ENCODE measurements at places on chromosomes 16 and 17. TPM values are rescaled to one million over a fixed set of nuclear protein-coding genes. Genes with fewer than 3 reads are reported as not detected.

The FADS6 gene
- not detected for total RNA-seq

The FZD2 gene
- 1.3 TPM for total RNA-seq

The KRTAP17-1 gene
- not detected for total RNA-seq

The GRIN2A gene
- 0.37 TPM for total RNA-seq

The EMP2 gene
- total RNA-seq, result 48.5 TPM

The OSBPL7 gene
- total RNA-seq, result 64.3 TPM

The LGALS9 gene
- total RNA-seq, result 413 TPM

The CORO6 gene
- 37.4 TPM for total RNA-seq

The CACNA1H gene
- total RNA-seq, result 63.6 TPM

The TP53TG3D gene
- not detected for total RNA-seq

GRCh38 chr17:45292696-45293412 lies 24.0 kb downstream of the MAP3K14 start:
- H3K27ac ChIP-seq, result peak overlapping the region; percentile 87
- DNase-seq, result no peak
- no peaks in the 10 kb centered on the region for H3K27me3 ChIP-seq
- H3K36me3 ChIP-seq, result peaks cover 6% of the 10 kb centered on the region
- peaks cover 94% of the 10 kb centered on the region for H3K4me1 ChIP-seq

GRCh38 chr16:69762814-69763598 lies 874 bp downstream of the WWP2 start:
- no peaks in the 10 kb centered on the region for H3K36me3 ChIP-seq
- H3K4me1 ChIP-seq, result no peaks in the 10 kb centered on the region
- H3K27me3 ChIP-seq, result no peaks in the 10 kb centered on the region
- peak overlapping the region; percentile 97 for H3K27ac ChIP-seq

DNA sequence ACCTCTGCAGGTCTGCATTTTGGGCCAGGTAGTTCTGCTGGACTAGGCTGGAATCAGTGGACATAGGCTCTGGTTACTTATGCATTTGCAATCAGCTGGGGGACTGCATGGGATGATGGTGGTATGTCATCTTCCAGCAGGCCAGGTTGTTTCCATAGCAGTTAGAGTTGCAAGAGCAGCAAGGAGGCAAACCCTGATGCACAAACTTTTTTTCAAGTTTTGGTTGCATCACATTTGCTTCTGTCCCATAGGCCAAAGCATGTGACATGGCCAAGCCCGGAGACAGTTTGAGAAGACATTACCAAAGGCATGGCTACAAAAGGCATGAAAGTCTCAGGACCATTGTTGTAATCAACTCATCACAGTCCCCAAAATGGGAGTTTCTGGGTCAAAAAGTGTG lies 58.2 kb downstream of the PRKCB start:
- H3K27me3 ChIP-seq, result no peaks in the 10 kb centered on the region
- H3K36me3 ChIP-seq, result no peaks in the 10 kb centered on the region
- no peak overlapping the region for H3K27ac ChIP-seq

GRCh38 chr16:65125322-65125721 lies 3.5 kb upstream of the CDH11 start:
- no peak for DNase-seq
- peaks cover 37% of the 10 kb centered on the region for H3K27me3 ChIP-seq
- H3K36me3 ChIP-seq, result no peaks in the 10 kb centered on the region
- H3K27ac ChIP-seq, result peak overlapping the region; percentile 79
- H3K4me3 ChIP-seq, result no peak overlapping the region

DNA sequence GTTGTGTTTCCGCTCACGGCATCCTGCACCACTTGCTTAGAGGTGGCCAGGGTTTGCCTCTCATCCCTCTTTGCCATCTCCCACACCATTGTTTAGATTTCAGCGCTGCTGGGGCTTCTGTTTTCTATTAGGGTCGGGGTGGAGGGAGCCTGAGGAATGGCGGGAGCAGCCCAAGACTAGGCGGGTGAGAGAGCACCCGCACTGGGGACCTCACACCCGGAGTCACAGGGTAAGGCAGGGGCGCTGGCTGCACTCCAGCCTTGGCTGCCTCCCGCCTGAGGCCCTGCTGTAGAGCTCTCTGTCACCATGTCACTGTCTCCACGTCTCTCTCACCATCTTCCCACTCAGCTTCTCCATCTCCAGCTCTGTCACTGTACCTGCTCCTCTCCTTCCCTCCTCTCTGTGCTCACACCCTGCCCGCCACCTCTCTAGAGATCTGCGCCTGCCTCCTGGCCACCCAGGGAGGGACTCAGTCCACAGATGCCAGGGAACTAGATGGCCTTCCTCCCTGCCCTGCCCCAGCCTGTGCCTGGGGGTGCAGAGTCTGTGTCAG lies 32.8 kb upstream of the ABCC3 start:
- no peak for DNase-seq
- no peak overlapping the region for H3K27ac ChIP-seq
- no peaks in the 10 kb centered on the region for H3K36me3 ChIP-seq
- H3K4me1 ChIP-seq, result peaks cover 5% of the 10 kb centered on the region
- H3K4me3 ChIP-seq, result no peak overlapping the region
- H3K27me3 ChIP-seq, result no peaks in the 10 kb centered on the region

GRCh38 chr17:41722231-41722630 lies 10.1 kb downstream of the GAST start:
- no peaks in the 10 kb centered on the region for H3K36me3 ChIP-seq
- H3K4me3 ChIP-seq, result no peak overlapping the region
- no peaks in the 10 kb centered on the region for H3K27me3 ChIP-seq
- DNase-seq, result no peak

DNA sequence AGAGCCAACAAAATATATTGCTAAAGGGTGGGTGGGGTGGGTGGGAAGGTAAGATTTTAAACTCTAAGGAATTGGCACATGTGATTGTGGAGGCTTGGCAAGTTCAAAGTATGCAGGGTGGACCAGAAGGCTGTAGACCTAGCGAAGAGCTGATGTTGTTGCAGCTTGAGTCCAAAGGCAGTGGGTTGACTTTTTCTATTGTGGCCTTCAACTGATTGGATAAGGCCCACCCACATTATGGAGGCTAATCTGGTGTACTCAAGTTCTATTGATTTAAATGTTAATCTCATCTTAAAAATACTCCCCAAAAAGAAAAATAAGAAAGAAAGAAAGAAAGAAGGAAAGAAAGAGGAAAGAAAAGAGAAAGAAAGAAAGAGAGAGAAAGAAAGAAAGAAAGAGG lies 22.4 kb downstream of the ZNF200 start:
- DNase-seq, result no peak
- no peaks in the 10 kb centered on the region for H3K36me3 ChIP-seq
- no peaks in the 10 kb centered on the region for H3K4me1 ChIP-seq

- no peaks in the 10 kb centered on the region for H3K36me3 ChIP-seq
- H3K27me3 ChIP-seq, result peaks cover 12% of the 10 kb centered on the region
- no peak overlapping the region for H3K27ac ChIP-seq
- no peak overlapping the region for H3K4me3 ChIP-seq
- no peaks in the 10 kb centered on the region for H3K4me1 ChIP-seq
These were observed 456.1 kb upstream of the ASIC2 start for GRCh38 chr17:33749171-33749570.

- no peak for DNase-seq
- H3K27ac ChIP-seq, result no peak overlapping the region
- H3K27me3 ChIP-seq, result no peaks in the 10 kb centered on the region
- no peak overlapping the region for H3K4me3 ChIP-seq
- no peaks in the 10 kb centered on the region for H3K36me3 ChIP-seq
These were observed 17.1 kb downstream of the ZNHIT3 start for GRCh38 chr17:36503456-36504155.

DNA sequence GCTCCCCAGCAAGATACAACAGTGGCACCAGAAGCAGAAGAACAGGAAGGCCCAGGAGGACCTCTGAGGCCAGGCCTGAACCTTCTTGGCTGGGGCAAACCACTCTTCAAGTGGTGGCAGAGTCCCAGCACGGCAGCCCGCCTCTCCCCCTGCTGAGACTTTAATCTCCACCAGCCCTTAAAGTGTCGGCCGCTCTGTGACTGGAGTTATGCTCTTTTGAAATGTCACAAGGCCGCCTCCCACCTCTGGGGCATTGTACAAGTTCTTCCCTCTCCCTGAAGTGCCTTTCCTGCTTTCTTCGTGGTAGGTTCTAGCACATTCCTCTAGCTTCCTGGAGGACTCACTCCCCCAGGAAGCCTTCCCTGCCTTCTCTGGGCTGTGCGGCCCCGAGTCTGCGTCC lies 11.9 kb downstream of the CES3 start:
- H3K4me3 ChIP-seq, result no peak overlapping the region
- H3K36me3 ChIP-seq, result no peaks in the 10 kb centered on the region
- no peaks in the 10 kb centered on the region for H3K27me3 ChIP-seq
- peaks cover 11% of the 10 kb centered on the region for H3K4me1 ChIP-seq
- DNase-seq, result no peak

DNA sequence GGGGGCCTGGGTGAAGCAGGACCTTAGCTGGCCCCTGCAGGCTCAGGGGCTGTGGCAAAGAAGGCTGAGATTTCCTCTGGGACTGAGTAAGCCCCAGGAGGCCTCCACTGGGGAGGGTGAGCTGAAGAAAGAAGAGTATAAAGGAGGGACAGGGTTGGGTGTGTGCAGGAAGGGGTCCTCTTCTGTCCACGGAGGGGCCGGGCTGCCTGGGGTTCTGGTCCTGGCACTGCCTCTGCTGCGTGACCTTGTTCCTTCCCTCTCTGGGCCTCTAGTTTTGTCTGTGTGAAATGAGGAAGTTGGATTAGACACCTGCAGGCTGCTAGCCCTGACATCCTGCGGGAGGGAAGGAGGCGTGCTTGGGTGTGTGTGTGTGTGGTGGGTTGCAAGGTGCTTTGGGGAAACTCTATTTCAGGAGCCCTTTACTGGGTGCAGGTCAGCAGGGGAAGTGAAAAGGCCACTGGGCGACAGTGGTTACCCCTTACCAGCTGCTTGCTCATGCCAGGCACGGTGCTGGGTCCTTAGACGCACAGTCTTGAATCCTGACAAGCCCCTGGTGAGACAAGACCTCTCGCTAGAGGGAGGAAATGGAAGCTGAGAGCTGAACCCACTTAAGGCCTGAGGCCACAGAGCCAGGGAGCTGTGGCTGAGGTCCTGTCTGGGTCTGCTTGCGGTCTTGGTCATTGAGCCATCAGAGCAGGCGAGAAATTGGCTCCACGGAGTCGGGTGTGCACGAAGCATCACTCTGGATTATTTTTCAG lies 60.7 kb downstream of the OR1D5 start:
- no peaks in the 10 kb centered on the region for H3K36me3 ChIP-seq
- H3K4me3 ChIP-seq, result no peak overlapping the region
- DNase-seq, result peak; percentile 65
- H3K4me1 ChIP-seq, result peaks cover 23% of the 10 kb centered on the region

GRCh38 chr17:54780238-54780637 lies 120.4 kb upstream of the TOM1L1 start:
- H3K27me3 ChIP-seq, result no peaks in the 10 kb centered on the region
- no peak overlapping the region for H3K27ac ChIP-seq
- no peak overlapping the region for H3K4me3 ChIP-seq
- DNase-seq, result no peak
- no peaks in the 10 kb centered on the region for H3K4me1 ChIP-seq
- H3K36me3 ChIP-seq, result no peaks in the 10 kb centered on the region

- H3K27ac ChIP-seq, result no peak overlapping the region
- DNase-seq, result no peak
- H3K27me3 ChIP-seq, result no peaks in the 10 kb centered on the region
- no peak overlapping the region for H3K4me3 ChIP-seq
- H3K4me1 ChIP-seq, result no peaks in the 10 kb centered on the region
These were observed 25.1 kb downstream of the MAPK8IP3 start for GRCh38 chr16:1731073-1731472.

DNA sequence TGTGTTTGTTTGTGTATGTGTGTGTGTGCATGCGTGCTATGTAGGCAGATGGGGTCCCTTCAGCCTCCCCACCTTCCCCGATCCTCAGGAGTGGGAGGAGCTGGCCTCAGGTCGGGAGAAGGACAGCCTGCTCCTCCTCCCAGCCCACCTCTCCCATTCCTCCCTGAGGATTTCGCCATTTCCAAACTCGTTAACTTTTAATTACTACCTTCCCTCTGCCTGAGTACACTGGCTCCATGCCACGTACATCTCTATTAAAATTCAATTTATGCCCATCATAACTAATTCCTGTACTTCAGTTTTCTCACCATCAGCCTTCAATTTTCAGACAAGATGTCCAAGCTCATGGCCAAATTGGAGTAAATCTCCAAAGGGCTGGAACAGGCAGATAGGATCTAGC lies 148.6 kb downstream of the SDK2 start:
- H3K27ac ChIP-seq, result no peak overlapping the region
- no peaks in the 10 kb centered on the region for H3K27me3 ChIP-seq
- H3K4me3 ChIP-seq, result no peak overlapping the region
- DNase-seq, result no peak

DNA sequence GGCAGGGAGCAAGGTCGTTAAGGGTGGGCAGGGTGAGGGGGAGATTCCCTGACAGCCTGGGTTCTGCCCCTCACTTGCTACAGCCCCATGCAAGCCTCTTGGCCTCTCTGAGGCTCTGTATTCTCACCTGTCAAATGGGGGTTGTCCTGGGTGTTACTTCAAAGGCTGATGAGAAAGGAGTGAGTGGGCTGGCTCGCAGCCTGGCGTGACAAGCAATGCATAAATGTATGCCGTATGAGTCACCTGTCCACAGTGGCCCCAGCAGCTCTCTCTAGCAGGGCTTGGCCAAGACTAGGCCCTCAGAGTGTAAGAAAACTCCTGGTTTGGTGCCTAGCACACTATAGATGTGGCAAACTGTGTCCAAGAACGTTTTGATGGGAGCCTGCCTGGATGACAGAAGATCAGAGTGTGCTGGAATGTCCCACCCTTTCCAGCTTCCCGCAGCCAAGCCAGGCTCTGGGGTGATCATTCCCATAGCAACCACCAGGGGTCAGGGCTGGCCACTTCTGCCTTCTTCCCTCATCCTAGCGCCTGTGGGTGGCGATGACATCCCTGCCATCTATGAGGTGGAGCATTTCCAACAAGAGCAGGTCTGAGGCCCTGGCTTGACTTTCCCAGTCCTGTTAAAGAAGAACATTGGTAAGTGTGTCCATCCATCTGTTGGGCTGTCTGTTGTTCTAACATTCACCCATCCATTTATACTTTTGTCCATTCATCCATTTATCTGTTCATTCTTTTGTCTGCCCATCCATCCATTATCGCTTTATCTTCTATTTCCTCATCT lies 37.2 kb upstream of the ADGRG1 start:
- no peak overlapping the region for H3K4me3 ChIP-seq
- no peaks in the 10 kb centered on the region for H3K36me3 ChIP-seq
- peaks cover 3% of the 10 kb centered on the region for H3K4me1 ChIP-seq
- H3K27me3 ChIP-seq, result peaks cover 6% of the 10 kb centered on the region
- H3K27ac ChIP-seq, result no peak overlapping the region
- DNase-seq, result peak; percentile 76

DNA sequence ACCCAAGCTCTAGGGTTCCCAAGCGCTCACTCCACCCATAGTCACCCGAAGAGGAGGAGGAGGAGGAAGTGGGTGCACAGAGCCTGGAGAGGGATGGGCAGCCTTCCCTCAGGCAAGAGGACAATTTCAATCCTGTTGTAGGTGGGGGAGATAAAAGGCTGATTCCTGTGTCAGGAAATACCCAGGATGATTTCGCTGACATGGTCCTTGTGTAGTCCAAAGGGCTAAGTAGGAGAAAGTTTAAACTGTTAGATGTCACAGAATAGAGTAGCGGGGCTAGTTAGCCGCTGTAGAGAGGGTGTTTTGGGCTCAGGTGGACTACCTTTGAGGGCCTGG lies 1.3 kb upstream of the EXOC7 start:
- peaks cover 22% of the 10 kb centered on the region for H3K4me1 ChIP-seq
- no peak overlapping the region for H3K27ac ChIP-seq
- H3K4me3 ChIP-seq, result no peak overlapping the region
- H3K27me3 ChIP-seq, result no peaks in the 10 kb centered on the region

All from transverse colon (tissue), 4 donors.